ENCODE measurements at places on chromosomes 3 and 15. TPM values are rescaled to one million over a fixed set of nuclear protein-coding genes. Genes with fewer than 3 reads are reported as not detected.

Gene ARHGAP31
- polyA plus RNA-seq, result 5.2 TPM

Gene CORO2B
- polyA plus RNA-seq, result 2.5 TPM

Gene KBTBD12
- polyA plus RNA-seq, result 1.8 TPM

Gene DCLK3
- polyA plus RNA-seq, result not detected

Gene GRK7
- not detected for polyA plus RNA-seq

Gene C3orf22
- polyA plus RNA-seq, result not detected

Gene AMOTL2
- polyA plus RNA-seq, result 13.8 TPM

Gene SLC24A5
- not detected for polyA plus RNA-seq

Gene SCAANT1
- not detected for polyA plus RNA-seq

- DNase-seq, result no peak
Observed at GRCh38 chr3:41863024-41863423, 98.9 kb downstream of the ULK4 start.

DNA sequence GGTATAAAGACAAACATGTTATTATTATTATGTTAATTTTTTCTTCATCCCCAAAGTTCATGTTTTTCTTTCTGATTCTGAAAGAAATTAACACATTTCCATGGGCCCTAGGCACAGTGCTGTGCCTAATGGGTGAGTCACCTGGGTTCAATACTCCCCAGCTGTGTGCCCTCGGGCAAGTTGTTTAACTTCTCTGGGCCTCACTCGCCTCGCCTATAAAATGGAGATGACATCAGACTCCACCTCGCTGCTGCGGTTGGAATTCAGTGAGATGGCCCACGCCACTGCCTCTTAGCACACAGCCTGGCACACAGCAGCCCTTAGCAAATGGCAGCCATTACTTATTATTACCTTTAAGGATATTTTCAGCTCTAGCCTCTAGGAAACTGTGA, 22.6 kb downstream of the DNASE1L3 start:
- DNase-seq, result no peak

GRCh38 chr3:100359035-100359434, 24.5 kb downstream of the NIT2 start:
- no peak for DNase-seq

GRCh38 chr3:189338366-189338765, 166.6 kb downstream of the TPRG1 start:
- no peak for DNase-seq

DNA sequence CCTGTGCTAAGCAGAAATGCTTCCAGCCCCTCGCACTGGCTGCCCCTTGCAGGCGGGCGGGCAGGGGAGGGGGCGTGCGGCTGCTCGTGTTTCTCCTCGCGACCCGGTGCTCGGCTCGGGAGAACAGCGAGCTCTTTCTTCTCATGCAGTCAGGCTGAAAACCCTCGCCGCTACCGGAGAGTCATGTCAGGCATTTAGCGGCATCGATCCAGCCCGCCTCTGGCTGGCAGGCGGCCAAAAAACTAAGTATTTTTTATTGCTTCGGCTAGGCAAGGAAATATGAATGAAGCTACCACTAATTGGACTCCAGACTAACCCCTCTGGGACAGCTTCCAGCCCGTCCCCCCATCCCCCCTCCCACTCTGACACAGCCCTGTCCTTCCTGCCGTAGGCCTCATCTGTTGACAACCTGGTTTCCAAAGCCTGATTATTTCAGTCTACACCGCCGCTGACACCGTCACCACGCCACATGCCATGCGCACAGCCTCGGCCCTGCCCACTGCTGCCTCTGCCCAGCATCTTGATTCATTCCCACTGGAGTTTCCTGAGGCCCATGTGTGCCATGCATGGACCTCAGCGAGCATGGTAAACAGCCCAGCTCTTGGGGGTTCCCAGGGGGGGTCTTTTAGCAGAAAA, 35.3 kb downstream of the TLE3 start:
- peak; percentile 90 for DNase-seq

- no peak for DNase-seq
Observed at GRCh38 chr3:185207931-185208746, 45.7 kb downstream of the EHHADH start.

DNA sequence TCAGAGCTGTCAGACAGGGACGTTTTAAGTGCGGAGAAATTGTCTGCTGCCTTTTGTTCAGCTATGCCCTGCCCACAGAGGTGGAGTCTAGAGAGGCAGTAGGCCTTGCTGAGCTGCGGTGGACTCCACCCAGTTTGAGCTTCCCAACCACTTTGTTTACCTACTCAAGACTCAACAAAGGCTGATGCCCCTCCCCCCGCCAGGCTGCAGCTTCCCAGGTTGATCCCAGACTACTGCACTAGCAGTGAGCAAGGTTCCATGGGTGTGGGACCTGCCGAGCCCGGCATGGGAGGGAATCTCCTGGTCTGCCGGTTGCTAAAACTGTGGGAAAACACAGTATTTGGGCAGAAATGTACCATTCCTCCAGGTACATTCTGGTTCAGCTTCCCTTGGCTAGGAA, 282.1 kb downstream of the VGLL3 start:
- DNase-seq, result no peak

- DNase-seq, result no peak
Observed at GRCh38 chr3:151383111-151383510, 1.4 kb downstream of the P2RY12 start.

GRCh38 chr3:168325684-168326083, 230.0 kb upstream of the GOLIM4 start:
- no peak for DNase-seq

- DNase-seq, result no peak
Observed at GRCh38 chr15:73854265-73854664, 19.1 kb upstream of the TBC1D21 start.

GRCh38 chr3:184611607-184612281, 50.2 kb downstream of the EPHB3 start:
- peak; percentile 69 for DNase-seq

- DNase-seq, result no peak
Observed at GRCh38 chr3:152922554-152922953, 87.6 kb downstream of the P2RY1 start.

- no peak for DNase-seq
Observed at GRCh38 chr3:193040836-193041672, 123.4 kb upstream of the MB21D2 start.

DNA sequence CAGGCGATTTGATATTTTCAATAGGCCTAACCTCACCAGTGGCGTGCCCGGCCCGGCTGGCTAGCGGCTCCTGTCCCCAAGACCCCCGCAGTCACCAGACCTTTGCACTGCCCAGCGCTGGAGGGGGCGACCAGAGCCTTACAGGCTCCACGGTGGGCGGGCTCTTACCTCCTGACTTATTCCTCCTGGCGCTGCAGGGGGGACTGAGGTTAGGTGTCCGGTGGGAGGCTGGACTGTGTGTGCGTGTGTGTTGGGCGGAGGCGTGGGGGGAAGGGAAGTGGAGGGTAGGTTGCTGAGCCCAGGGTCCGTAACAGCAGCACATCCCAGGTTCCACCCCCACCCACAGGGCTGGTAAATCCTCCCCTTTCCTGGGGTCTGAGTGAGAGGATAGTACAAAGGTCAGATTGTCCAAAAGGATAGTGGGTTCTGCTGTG, 27.5 kb upstream of the THRB start:
- no peak for DNase-seq

GRCh38 chr15:68420186-68420684, 11.7 kb downstream of the ITGA11 start:
- DNase-seq, result no peak

DNA sequence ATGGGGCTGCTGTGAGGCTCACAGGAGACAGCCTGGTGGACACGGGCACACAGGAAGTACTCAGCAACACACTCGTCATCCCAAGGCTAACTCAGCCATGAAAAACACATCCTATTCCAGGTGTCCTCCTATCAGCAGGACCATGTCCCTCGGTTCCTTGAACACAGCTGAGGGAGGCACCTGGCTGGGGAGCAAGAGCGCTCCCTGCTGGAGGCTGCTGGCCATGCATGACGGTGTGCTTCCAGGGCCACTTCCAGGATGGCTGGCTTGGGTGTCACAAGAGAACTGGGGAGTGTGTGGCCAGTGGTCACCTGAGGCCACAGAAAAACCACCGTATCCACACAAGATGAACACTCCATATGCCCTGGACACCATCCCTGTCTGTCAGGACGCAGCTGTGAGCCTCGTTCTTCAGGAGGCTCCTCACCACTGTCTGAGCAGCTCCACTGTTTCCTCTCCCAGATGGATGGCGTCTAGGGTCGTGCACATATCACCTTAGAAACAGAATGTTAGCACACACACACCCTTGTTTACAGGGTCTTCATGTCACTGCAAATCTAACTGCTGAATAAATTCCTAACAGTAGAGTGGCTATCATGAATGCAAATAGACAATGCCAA, 31.0 kb downstream of the POC1A start:
- DNase-seq, result peak; percentile 84

- no peak for DNase-seq
Observed at GRCh38 chr3:35678643-35679161, 39.4 kb downstream of the ARPP21 start.

Measured in sigmoid colon (tissue), 7 donors.